Iris pigment epithelial cell (primary cell): ENCODE measurements at places on chromosomes 12 and 14.

DNA sequence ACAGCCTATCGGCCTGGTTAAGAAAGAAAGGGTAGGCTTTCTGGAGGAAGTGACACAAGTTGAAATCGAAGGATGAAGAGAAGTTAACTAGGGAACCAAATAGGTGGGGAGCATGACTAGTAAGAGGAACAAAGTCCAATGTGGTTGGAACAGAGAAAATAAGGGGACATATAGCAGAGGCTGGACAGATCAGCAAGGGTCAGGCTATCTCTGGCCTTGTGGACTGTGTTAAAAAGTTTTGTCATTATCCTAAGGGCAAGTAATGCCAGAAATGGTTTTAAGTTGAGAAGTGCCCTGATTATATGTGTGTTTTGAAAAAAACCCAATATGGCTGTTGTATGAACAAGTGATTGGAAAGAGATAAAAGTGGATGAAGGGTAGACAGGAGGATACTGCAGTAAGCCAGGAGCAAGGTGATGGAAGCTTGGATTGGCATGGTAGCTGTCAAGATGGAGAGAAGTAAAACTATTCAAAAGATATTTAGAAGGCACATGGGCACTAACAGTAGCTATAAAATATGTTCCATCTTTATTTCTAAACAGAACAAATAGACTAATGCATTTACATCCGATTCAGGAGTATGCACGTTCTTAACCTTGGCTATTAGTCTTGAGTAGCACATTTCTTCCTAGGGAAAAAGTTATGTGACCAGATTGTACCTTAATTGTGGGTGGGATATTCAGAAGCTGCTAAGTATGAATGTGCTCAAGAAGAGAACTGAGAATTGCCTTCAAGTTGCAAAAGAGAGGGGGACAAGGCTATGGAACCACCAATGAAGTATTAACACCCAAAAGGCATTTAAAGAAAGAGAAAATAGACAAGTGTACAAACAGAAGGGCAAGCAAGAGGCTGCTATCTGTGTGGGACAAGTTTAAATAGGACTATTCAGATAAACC lies 46.8 kb upstream of the OR5AU1 start:
- DNase-seq = no peak

GRCh38 chr14:79201564-79202207 lies 1009.6 kb downstream of the DIO2 start:
- no peak for DNase-seq

DNA sequence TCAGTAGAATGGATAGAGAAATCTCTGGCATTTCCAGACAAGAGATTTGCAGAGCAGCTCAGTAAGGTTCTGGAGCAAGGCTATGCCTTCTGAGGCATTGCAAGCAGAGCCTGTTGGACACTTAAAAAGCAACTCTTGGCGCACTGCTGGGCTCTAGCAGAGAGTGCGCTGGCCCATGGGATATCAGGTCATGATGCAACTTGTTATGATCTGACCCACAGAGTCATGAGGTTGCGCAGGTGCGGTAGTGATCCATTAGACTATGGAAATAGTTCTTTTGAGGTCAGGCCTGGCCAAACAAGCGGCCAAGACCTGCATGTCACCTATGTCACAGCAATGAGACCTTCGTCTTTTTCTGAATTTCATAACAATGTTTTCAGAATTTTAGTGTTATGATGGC lies 168.6 kb downstream of the TMTC3 start:
- DNase-seq = peak; percentile 37

- DNase-seq = peak; percentile 16
Observed at GRCh38 chr12:121793440-121793837, at the start of gene RHOF. Gene RHOF, minus strand, starts transcription at chr12:121793688. Its CDS starts 55 bp downstream, at chr12:121793633.

DNA sequence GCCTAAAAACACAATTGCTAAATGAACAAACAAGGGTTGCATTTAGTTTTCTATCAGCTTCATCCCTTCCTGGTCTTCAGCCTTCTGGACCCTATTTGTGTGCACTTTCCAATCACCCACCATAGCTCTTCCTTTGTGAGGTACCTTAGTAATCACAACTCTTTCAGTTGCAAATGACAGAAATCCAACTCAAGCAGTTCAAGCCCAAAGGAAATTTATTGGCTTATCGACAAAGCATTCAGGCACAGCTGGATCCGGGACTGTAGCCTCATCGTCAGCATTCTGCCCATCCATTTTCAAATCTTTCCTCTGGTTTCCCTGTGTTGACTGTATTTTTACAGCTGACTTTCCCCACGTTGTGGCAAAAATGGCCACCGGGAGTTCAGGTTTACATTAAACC lies 148.6 kb upstream of the VASH1 start:
- no peak for DNase-seq

DNA sequence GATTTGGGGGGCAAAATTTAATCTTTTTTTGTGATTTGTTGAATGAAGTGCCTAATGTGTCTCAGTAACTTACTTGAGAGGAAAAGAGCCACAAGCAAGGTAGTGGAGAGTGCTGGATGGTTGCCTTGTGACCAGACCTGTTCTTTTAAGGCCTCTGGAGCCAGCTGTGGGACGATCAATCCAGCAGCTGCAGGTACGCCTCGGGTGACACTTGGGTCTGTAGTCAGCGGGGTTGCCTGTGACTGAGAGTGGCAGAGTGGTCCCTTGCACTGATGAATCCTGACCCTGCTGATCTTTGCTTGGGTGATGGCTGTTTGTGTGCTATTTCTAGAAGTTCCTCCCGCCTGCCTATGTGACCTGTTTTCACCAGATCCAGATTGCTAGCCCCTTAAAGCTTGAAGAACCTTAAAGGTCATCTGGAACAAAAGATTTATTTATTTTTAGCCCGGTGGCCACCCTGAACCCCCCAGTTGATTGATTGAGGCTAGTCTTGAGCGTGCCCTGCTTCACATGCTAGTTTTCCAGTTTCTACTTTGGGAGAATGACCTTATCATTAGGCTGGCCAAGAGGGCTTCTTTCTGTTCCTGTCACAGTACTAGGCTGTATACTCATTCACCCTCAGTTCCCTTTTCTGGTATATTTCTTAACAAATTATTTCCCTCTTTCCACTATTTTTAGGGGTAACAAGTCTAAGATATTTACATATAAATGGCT lies 23.2 kb downstream of the PRKCH start:
- DNase-seq = no peak

GRCh38 chr14:33414041-33414440 lies 475.4 kb downstream of the NPAS3 start:
- DNase-seq = peak; percentile 34

DNA sequence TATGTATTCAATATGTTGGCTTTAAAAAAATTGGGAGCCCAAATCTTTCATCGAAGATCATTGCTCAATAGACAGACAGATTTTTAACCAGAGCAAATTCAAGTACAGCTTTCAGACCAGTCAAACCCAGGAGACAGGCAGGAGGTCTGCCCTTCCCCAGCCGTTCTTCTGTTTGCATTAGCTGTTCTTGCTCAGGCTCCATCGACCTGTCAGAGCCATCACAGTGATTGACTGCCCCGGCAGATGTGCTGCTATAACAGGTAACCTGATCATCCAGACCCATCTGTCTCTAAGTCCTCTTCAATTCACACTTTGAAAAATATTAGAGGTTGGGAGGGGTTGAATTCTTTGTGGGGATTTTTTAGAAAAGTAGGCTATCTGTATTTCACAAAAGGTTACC lies 453.5 kb downstream of the FOXG1 start:
- no peak for DNase-seq

DNA sequence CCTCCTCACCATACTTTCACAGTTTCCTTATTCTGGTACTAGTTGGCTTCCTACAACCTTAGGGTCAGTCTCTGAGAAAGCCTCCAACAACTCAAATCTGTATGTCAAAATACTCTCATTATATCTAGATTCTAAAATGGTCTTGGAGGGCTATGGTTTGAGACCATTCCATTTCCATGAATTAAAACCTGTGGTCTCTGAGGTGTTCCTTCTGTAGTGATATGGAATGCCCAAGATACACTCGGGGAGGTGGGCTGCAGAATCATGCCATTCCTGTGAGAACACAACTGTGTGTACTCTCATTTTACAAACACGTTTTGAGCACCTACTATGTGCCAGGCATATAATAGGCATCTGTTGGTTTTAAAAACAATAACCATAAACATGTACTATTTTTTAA lies 74.0 kb downstream of the FERMT2 start:
- DNase-seq = no peak

GRCh38 chr14:89249065-89249695 lies 167.9 kb downstream of the FOXN3 start:
- DNase-seq = peak; percentile 41

GRCh38 chr14:79552778-79553177 lies 658.5 kb downstream of the DIO2 start:
- no peak for DNase-seq

- DNase-seq = no peak
Observed at GRCh38 chr12:108612788-108613282, 15.0 kb upstream of the TMEM119 start.

- no peak for DNase-seq
Observed at GRCh38 chr14:94787092-94787491, 17.2 kb upstream of the GSC start.
